ENCODE measurements at places on chromosomes 5 and 9. TPM values are rescaled to one million over a fixed set of nuclear protein-coding genes. Genes with fewer than 3 reads are reported as not detected.

The EGFLAM gene
- not detected for total RNA-seq

The ECSCR gene
- total RNA-seq = 0.81 TPM

The ANKRD31 gene
- 0.35 TPM for total RNA-seq

The SLC25A2 gene
- not detected for total RNA-seq

The CAVIN4 gene
- not detected for total RNA-seq

The GZMA gene
- total RNA-seq = not detected

The PCDHB5 gene
- not detected for total RNA-seq

The PRDM9 gene
- not detected for total RNA-seq

The RBM27 gene
- 18.3 TPM for total RNA-seq

The SPZ1 gene
- total RNA-seq = not detected

The PBX3 gene
- 9.4 TPM for total RNA-seq

The ANXA2R gene
- 6.5 TPM for total RNA-seq

DNA sequence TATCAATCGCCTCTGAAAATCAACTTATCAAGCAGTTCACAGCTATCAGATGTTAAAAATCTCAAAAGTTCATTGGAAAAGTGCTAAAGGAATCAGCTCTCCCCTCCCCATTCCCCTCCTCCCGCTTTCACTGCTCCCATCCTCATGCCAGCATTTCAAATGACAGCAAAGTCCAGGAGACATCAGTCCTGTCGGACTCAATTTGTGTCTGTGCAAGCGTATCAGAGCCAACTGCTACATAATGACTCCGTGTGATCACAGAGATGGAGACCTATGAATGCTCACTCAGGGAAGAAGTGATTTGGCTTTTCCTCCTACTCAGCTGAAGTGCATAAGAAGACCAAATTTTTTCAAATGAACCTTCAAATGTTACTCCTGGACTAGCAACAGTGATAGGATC lies 937.2 kb upstream of the DMAC1 start:
- no peak for DNase-seq

- no peak for DNase-seq
Observed at GRCh38 chr5:177124486-177124991, 9.0 kb upstream of the NSD1 start.

DNA sequence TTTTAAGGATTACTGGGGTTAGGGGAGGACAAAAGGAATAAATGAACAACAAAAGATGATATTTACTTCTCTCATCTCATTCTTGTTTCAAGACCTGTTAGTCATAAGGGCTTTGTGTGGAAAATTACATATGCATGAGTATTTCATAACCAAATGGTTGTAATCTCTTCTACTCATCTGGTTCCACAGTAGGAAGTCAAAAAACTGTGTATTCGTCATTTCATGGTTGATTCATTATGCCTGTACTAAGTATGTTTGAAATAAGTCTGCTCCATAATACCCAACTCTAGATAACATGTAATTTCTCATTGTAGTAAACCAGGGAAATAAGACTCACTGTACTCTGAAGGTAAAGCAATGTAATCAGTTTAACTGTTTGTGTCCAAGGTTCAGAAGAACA lies 212.9 kb downstream of the ARRDC3 start:
- DNase-seq = no peak

GRCh38 chr9:119941091-119941490 lies 571.9 kb upstream of the BRINP1 start:
- no peak for DNase-seq

GRCh38 chr5:103929338-103930013 lies 366.9 kb upstream of the NUDT12 start:
- no peak for DNase-seq

DNA sequence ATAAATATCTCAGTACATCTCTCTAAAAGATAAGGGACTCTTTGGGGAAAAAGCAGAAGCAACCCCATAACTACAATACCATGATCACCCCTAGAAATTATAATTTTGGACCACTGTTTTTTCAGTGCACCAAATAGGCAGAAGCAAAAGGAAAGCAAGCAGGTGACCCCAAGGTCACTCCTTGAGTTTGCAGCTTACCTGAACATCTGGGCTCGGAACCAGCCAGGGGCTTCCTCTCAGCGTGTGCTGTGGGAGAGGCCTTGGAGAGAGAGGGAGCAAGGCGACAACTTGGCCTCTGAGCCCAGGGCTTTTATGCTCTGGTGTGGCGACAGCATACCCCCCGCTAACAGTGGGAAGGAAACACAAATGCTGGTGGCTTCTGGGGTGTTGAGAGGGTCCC lies 16.8 kb downstream of the BNIP1 start:
- no peak for DNase-seq

- no peak for DNase-seq
Observed at GRCh38 chr9:115234094-115234493, 116.1 kb upstream of the TNC start.

DNA sequence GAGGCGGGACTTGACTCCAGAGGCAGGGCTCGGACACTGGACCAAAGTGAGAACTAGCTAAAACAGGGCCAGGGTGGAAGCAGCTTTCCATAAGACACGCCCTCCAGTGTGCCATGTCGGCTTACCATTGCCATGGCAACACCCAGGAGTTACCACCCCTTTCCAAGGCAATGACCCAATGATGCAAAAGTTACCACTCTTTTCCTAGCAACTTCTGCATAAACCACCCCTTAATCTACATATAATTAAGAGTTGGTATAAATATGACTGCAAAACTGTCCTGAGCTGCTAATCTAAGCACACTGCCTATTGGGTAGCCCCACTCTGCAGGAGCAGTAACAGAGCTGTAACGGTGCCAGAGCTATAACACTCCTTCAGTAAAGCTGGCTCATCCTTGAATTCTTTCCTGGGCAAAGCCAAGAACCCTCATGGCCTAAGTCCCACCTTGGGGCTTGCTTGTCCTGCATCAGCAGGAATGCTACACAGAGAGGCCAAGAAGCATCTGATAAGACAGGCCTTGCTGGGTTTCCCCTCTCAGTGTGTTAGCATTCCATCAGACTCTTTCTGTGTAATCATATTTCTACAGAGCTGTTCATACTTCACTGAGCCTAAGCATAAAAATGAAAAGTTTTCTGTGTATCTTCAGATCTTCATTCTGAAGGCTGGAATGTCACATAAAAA lies 262.7 kb upstream of the KLF9 start:
- no peak for DNase-seq

DNA sequence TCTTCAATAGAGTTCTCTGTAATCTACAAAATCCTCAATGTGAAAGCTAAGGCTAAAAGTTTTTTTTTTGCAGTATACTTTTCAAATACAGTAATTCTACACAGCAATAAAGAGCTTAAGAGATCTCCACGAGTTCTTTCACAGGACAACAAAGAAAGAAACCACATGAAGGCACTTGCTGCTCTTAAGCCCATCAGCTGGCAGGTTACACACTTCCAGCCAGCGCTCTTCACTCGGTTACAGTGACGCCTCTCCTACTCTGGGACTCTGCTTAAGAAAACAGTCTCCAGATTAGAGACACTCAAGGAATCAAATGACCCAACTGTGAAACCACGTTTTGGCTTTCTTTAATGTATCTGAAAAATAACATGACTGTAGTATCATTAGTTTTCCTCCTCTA lies 85.0 kb downstream of the ROR2 start:
- DNase-seq = no peak

GRCh38 chr5:38078161-38078560 lies 180.2 kb upstream of the EGFLAM start:
- DNase-seq = no peak

DNA sequence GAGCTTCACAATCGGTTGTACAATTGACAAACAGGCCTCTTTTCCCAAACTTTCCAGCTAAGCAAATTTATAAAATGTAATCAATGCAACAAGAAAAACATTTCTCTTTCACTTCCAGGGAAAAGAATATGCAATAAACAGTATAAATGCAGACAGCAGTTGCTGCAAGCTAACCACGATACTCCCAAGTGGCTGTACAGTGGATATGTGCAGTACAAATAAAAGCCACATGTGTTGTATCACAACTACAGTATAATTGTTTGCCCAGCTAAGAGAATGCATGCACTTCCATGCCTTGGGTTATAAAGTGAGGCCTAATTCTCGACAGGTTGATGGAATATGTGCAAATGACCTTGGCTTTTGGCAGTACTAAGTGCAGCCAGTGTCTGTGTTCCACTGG lies 16.7 kb upstream of the PDCL start:
- DNase-seq = no peak

DNA sequence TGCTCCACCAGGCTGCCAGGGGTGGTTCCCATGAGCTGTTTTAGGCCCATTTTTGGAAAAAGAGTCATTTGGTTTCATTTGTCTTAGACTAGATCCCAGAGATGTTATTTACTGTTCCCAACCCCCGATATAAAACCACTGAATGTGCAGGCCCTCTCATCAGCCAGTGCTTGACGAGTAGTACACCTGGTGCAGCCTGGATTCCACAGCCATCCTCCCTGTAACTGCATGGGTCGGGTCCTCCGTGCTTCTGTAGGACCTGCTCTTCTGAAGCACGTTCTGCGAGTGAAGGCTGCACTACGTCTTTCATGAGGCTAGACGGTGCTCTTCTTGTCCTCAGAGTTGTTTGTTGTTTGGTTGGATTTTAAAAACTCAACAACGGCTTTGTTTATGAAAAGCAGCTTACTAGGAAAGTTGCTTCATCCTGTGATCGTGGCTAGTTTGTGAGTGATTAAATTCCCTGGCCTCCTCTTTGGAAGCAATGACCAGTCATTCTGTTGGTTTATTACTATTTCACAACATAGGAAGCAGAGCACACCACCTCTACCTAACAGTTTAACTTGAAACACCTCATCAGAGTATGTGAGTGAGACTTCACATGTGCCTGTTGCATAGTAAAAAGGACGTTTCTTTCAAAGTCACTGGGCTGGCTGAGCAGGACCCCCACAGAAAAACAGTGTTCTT lies 135.2 kb downstream of the AOPEP start:
- DNase-seq = no peak

GRCh38 chr5:153233933-153234332 lies 256.5 kb upstream of the GRIA1 start:
- DNase-seq = no peak

- DNase-seq = no peak
Observed at GRCh38 chr5:36558641-36559040, 47.8 kb upstream of the SLC1A3 start.

DNA sequence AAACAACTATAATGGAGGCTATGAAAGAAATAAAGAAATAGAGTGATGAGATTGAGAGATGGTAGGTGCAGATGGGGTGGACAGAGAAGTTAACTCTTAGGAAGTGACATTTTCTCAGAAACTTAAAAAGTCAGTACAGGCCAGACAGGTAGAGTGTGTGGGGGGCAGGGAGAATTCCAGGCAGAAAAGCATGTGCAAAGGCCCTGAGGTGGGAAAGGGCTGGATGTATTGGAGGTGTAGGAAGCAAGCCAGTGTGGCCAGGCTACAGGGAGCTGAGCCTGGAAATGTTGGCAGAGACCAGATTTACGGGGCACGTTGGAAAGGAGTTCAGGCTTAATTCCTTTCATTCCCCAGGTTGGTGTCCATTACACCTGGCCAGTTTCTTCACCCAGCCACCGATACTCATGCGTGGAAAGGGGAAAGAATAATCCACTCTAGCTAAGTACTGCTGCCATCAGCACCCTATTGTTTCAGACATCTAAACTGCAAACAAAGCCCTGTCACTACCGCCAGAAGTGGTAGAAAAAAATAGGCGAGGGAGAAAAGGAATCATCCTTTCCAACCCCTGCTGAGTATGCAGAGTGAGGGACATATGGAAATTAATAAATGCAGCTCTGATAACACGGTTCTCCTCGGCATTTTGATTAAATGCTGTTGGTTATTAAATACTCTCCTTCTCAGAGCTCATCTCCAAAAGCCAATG lies 116.8 kb upstream of the GPR151 start:
- no peak for DNase-seq

DNA sequence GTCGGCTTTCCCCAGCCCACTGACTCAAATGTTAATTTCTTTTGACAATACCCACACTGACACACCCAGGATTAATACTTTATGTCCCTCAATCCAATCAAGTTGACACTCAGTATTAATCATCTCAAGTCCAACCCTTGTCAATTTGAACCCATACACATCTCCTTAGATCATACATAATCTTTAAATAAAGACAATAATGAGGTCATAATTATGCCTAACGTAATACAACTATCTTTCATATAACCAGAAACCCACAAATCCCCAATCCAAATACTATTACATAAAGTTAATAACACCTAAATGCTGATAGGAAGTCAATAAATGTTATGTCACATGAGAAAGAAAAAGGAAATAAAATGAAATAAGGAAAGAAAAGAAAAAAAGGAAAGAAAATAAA lies 934.2 kb downstream of the CDH9 start:
- DNase-seq = no peak

- no peak for DNase-seq
Observed at GRCh38 chr9:2180154-2180553, 165.0 kb downstream of the SMARCA2 start.

GRCh38 chr5:34686762-34687268 lies 30.7 kb downstream of the RAI14 start:
- DNase-seq = peak; percentile 13

DNA sequence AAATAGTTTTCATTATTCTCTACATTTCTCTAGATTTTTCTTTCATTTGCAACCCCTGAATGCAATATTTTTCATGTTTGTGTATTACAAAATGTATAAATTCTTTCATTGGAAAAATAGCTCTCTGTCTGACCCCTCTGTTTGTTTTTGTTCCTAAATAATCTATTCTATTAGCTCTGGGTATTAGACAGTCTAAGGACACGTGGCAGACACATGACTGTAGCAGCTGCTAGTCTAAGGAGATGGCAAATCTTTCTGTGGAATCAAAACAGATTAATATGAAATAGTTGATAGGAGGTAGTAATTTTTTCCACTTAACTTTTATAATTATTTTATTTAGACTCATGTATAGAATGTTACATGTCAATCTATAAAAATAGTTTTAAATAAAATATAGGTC lies 21.4 kb upstream of the SPATA9 start:
- no peak for DNase-seq

- DNase-seq = no peak
Observed at GRCh38 chr5:60538955-60539866, 160.8 kb downstream of the DEPDC1B start.

DNA sequence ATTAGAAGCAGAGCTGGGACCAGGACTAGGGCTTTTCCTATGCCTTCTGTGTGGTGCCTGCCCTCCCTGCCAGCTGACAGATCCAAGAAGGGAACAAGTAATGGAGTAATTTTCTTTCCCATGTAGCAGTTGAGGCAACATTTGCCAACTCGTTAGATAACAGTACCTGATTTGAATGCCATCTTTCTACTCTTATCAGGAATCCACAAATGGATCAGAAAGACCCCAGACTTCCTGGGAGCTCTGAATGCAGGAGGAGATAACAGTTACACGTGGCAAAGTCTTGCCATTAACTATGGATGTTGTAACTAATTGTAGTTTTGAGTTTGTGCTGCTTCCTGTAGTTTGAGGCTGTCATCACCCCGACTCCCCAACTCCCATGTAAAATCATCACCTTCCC lies 39.2 kb downstream of the RCL1 start:
- DNase-seq = no peak

- DNase-seq = no peak
Observed at GRCh38 chr9:125538092-125538473, 168.9 kb downstream of the MAPKAP1 start.
